Colonic mucosa (tissue), 4 donors: ENCODE measurements at places on chromosomes 11 and 22.

- peak; percentile 32 for DNase-seq
Measured at GRCh38 chr22:49789289-49790141, 38.2 kb downstream of the BRD1 start.

GRCh38 chr11:12123273-12123672 is 12.9 kb downstream of the MICAL2 start:
- no peak for DNase-seq

- no peak for DNase-seq
Measured at GRCh38 chr22:28734393-28734792, 7.2 kb downstream of the CHEK2 start.

GRCh38 chr11:61834278-61835048 is 6.4 kb downstream of the FADS2 start:
- DNase-seq = peak; percentile 36

DNA sequence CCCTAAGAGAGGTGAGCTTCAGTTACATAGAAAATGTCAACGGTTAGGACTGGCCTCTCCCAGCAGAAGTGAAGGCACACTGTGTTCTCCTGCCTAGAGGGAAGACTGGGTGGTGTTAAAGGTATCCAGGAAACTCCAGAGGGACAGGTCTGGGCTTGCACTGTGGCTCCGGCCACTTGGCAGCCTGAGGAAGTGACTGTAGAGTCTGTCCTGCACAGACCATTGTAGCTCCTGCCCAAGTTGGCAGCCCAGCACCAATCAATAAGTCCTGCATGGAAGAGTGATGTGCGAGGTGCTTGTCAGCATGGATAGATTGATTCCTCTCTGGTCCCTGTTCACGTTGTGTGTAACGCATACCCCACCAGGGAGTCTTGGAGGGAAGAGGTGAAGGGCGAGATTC is 284.8 kb downstream of the TENM4 start:
- no peak for DNase-seq

GRCh38 chr11:83823461-83824025 is 537.4 kb upstream of the CCDC90B start:
- no peak for DNase-seq
